ENCODE measurements at places on chromosomes 7 and 10.

GRCh38 chr7:16204953-16205352 is 216.4 kb downstream of the CRPPA start:
- no peak for DNase-seq

- peak; percentile 72 for DNase-seq
These were observed 9.8 kb upstream of the MAFK start for GRCh38 chr7:1520539-1521234.

DNA sequence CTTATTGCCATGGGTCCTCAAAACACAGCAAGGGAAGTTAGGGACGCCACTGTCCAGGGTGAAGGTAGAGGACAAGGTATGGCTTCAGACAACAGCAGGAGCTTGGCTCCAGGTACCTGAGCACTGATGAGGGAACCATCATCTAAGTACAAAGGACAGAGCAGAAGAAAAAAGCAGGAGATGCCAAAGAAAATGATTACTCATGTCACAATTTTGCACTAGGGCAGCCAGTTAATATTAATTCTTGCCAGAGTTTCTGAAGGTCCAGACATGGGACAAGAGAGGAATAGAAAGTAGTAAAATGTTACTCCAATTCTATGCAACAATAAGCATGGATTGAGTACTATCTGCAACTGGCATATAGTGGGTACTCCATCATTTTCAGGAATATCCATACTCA is 14.1 kb downstream of the PTN start:
- no peak for DNase-seq

- DNase-seq: no peak
These were observed 95.9 kb downstream of the ADARB2 start for GRCh38 chr10:1641402-1641801.

GRCh38 chr7:23532490-23533237 is 883 bp upstream of the TRA2A start:
- no peak for DNase-seq

- DNase-seq: no peak
These were observed 45.1 kb downstream of the RNLS start for GRCh38 chr10:88538048-88538447.

- DNase-seq: no peak
These were observed 428.2 kb upstream of the POT1 start for GRCh38 chr7:125357676-125358455.

- no peak for DNase-seq
These were observed 51.0 kb downstream of the FBXW4 start for GRCh38 chr10:101644002-101644401.

- no peak for DNase-seq
These were observed 36.0 kb downstream of the PRTFDC1 start for GRCh38 chr10:24916365-24916764.

GRCh38 chr7:106031300-106032035 is 68.4 kb downstream of the CDHR3 start:
- DNase-seq: peak; percentile 42

- DNase-seq: no peak
These were observed 39.9 kb upstream of the HDAC9 start for GRCh38 chr7:18455606-18456005.

DNA sequence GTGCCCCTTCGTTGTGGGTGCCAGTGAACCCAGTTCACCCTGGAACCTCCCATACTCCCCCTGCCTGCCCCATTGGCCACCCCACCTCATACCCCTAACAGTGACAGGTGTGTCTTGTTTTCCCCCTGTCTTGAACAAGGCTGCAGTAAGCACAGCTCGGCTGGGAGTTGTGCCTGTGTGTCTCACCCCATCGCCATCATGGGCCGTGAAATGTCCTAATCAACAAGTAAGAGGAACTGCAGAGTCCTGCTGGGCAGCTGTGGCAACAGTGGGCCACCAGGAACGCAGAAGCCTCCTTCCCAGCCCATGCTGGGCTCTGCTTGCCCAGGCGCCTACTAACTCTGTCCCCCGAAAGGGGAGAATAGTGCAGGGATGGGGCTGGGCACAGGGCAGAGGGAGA is 91.6 kb downstream of the C10orf105 start:
- no peak for DNase-seq

GRCh38 chr7:92621561-92622023 is 31.4 kb upstream of the FAM133B start:
- no peak for DNase-seq

GRCh38 chr10:81953420-81953819 is 78.4 kb downstream of the NRG3 start:
- no peak for DNase-seq

GRCh38 chr10:12474727-12475412 is 125.5 kb downstream of the CAMK1D start:
- DNase-seq: no peak

DNA sequence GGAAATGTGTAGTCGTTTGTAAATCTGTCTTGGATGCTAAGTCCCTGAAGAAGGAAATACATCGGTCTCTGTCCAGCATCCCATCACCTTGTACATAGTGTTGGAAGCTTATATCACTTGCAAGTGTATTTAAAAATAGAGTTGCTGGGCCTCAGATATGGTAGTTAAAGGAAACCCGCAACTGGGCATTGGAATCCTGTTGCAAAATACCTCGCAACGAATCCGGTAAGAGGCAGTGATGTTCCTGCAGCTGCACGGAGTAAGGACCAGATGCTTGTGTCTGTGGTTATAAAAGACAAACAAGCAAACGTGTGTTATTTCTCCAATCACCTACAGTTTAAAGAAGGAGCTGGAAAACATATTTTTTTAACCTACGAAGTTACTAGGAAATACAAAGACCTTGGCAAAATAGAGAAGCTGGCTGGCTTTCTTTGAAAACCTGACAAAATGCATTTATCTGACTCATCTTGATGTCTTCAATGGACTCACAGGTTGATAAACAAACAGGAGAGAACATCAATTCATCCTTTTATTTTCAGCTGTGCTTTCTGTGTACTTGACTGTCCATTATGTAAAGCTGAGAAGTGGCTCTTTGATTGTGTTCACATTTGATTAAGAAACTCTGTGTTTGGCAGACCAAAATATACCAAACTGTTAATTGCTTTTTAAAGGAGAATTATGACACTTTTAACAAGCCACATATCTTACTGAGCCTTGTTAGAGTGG is 326.4 kb downstream of the SFMBT2 start:
- DNase-seq: no peak

DNA sequence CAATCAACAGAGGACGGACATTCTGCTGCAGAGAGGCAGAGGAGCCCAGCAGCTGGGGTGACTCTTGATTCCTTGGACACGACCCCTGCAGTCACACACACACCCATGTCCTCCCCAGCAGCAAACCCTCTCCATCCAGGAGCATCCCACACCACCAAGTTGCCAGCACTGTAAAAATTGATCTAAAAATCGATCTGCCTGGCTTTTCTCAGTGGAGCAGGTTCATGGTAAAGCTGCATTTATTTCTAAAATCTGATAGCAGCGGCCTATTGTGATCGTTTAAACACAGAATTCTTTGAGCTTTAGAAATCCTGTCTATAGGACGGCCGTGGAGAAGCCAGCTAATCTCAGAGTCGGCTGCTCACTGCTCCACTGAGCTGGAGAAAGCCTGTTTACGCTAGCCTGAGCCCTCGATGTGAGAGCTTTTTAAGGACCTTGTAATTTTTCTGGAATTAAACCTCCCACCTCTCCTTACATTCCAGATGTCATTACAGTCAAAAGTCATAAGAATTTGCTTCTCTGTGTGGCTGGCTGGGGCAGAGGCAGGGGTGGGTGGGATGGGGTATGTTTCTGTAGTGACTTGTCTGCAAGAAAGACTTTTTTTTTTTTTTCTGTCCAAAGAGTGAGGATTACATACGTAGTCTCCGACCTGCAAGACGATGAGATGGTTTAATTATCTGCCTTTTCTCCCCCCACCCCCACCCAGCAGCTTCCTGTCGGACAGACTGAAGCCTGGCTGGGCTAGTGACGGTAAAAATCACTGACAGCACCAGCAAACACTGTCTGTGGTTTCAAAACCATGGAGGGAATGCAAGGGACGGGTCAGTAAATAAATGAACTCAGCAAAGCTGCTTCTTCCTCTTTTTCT is 31.6 kb downstream of the TRIM8 start:
- peak; percentile 72 for DNase-seq

DNA sequence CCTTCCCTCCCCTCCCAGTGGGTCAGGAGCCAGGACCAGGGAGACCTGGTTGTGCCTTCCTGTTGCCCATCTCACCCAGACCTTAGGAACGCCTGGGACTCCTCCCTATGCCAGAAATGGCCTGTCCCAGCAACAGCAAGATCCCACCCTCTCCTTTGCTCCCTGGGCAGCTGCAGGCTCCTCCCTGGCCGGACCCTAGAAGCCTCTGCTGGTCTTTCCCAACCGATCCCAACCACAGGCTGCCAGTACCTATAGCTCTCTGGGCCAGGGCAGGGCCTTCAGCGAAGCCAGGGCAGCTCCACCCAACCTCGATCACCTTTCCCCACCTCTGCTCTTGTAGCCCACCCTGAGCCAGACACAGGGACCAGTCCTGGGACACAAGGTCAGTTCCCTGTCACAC is 21.9 kb downstream of the LDB3 start:
- no peak for DNase-seq

DNA sequence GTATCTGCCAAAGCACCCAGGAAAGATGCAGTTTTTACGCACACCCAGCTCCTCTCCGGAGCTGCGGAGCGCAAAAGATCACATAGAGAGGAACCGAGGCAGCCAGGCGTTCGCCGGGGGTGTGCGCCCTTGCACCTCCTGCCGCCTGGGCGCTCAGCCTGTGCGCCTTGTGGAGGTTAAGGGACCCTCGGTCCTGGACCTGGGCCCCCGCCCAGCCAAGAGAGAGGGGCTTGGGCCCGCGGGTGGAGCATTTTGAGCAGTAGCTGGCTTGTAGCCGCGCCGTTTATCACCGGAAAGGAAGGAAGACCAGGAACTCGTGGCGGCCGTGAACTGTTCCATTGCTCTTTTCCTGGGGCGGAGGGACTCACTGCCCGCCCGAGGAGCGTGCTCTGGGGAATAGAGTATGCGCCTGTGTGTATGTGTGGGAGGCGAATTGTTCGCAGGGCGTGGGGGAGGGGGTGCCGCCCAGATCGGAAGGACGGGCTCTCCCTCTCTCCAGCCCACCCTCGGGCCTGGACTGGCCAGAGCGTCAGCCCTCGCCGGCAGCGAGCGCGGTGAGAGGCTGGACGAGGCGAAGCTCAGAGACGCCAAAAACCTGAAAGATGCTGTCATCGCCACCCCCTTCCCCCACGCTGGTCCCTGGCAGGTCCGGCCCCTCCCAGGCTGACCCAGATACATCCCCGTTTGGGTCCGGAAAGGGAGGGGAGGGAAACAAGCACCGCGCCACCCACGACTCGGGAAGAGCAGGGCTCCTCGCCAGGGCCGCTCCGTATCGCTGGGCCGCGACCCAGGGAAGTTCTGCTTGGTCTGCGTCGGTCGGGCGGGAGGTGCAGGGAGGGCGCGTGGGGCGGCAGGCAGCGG is 1.2 kb upstream of the WNT2 start:
- DNase-seq: peak; percentile 28

DNA sequence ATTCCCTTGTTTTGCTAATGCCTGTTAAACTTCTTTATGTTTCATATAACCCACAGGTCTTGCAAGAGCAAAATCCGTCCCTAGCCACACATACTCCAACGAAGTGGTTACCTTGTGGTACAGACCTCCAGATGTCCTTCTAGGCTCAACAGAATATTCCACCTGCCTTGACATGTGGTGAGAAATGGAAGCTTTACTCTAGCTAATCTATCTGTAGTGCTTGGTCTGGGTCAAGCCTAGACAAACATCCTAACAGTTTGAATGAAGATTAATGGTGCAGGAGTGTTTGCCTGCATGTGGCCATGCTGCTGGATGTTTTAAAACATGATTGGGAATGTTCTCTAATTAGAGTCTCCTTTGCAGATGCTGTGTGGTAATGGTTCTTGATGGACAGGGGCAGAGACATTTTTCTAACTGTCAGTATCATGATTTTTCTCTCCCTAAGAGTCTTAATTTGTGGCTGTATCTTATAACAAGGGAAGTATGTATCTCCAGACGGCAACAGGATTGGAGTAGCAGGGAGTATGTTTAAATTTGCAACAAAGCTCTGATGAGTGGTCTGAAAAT is 308.5 kb upstream of the FZD1 start:
- DNase-seq: no peak

GRCh38 chr10:17431871-17432311 is 22.5 kb downstream of the ST8SIA6 start:
- no peak for DNase-seq

DNA sequence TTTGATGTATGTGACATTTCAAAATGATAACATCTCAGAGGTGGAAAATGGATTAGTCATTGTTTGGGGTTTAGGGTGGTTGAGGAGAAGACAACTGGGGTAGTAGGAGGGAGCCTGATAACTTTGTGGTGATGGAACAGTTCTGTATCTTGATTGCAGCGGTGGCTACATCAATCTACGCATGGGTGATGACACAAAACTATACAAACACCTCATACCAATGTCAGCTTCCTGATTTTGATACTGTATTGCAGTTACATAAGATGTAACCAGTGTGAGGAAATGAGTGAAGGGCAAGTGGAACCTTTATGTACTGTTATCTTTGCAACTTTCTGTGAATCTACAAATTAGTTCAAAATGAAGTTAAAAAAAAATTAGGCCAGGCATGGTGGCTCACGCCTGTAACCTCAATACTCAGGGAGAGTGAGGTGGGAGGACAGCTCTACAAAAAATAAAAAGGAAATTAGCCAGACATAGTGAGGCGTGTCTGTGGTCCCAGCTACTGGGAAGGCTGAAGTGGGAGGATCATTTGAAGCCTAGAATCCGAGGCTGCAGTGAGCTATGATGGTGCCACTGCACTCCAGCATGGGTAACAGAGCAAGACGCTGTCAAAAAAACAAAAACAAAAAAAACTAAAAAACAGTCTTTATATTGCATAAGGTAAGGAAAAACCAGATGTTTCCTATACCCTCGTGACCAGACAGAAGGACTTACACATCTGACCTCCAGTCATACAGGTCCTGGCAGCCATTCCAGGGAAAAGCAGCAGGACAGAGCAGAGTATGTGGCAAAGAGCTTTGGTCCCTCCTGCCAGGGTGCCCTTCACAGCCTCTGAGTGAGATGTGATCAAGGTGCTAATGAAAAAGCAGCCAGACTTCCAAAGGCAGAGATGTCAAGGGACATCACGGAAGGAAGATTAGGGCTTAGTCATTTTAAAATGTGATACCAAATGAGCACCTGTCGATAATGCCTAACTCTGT is 50.8 kb downstream of the CYTH3 start:
- no peak for DNase-seq

DNA sequence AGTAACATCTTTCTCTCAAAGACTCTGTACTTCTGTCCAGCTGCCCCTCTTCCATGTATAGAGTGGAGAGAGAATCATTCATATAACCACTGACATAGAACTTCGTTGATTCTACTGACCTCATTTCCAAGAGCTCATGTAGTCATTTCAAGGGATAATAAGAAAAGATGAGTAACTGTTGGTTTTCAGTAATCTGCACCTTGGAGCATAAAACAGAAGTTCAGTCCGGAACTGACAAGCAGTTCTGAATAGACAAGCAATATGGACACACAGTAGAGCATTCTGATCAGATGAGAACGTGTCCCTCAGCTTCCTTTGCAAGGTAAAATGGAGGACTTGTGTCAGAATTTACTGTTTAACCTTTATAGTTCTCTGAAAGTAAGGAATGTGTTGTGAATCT is 847.1 kb downstream of the REEP3 start:
- no peak for DNase-seq

Data from posterior cingulate gyrus (tissue), 11 donors.